ENCODE measurements at places on chromosomes 4 and X. TPM values are rescaled to one million over a fixed set of nuclear protein-coding genes. Genes with fewer than 3 reads are reported as not detected.

GRCh38 chr4:187865914-187866313 lies 129.7 kb upstream of the ZFP42 start:
- DNase-seq, result no peak

- DNase-seq, result no peak
Measured at GRCh38 chrX:137032841-137033773, 688 bp downstream of the GPR101 start.

GRCh38 chr4:71338846-71339593 lies at the start of gene SLC4A4:
Gene SLC4A4 (plus strand): TSS chr4:71339020.
- peak; percentile 30 for DNase-seq

DNA sequence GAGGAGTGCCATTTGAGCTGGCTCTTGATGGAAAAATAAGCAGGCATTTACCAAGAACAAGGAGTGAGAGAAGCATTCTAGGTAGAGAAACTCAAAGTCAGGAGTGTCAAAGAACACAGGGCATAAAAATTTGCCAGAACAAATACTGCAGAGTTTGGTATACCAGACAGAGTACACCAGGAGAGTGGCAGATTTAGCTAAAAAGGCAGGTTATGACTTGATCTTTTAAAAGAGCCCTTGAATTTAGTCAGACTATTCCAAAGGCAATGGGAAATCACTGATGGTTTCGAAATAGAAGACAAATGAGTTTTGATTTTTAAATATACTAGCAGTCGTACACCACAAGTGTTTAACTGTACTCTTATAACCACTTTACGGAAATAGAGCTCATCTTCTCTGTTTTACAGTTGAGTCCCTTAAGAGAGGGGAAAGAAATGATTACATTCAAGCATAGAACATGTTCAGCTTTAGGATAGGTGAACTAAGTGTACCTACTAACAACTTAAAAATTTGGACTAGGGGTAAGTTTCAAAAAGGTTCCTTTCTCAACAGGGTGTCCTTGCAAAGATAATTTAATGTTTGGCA lies 10.2 kb downstream of the UBE2D3 start:
- DNase-seq, result no peak

ASB9 gene
- 25.4 TPM for total RNA-seq

REELD1 gene
- not detected for total RNA-seq

DNA sequence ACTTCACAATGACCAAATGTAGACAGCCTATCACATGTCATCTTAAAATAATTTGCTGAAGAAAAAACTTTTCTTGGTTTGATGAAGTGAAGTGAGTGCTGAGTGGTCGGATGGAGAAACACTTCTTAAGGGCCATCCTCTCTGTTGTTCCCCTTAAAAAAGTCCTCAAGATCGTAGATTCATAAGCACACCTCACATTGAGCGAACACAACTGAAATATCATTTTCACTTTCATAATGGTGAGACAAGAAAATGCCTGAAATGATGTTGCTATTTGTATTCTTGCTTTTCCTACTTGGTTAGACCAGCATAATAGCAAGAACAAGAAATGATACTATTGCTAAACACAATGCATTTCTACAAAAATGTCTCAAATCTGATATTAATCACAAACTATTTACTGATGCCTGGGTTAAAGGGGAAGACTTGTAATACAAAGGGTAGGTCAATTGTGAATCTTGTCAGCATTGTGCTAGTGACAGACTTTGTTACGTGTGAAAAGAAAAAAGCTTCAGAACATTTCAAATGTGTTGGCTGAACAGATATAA lies 305.6 kb upstream of the NR3C2 start:
- DNase-seq, result no peak

- DNase-seq, result no peak
Measured at GRCh38 chr4:4750187-4750586, 109.3 kb upstream of the MSX1 start.

DNA sequence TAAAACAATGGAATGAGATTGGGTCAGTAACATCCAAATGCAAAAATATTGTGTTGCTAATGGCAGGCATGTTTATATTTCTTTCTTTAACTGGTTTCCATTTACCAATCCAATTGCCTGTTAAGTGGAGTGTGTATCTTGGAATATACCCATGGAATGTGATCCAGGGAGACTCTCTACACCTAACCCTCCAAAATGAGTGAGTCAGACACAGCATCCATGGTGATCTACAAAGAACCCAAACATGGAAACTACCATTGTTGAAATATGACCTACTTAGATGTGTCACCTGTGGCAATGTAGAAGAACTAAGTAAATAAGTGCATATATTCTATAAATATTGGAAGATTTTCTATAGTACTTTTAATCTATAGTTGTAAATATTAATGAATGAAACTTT lies 110.3 kb downstream of the AREG start:
- DNase-seq, result no peak

- no peak for DNase-seq
Measured at GRCh38 chrX:154056770-154057241, 37.1 kb upstream of the IRAK1 start.

- DNase-seq, result no peak
Measured at GRCh38 chr4:42480717-42481116, 83.4 kb downstream of the SHISA3 start.

Data from A172 (cell line).